ENCODE measurements at places on chromosomes 5 and 9.

DNA sequence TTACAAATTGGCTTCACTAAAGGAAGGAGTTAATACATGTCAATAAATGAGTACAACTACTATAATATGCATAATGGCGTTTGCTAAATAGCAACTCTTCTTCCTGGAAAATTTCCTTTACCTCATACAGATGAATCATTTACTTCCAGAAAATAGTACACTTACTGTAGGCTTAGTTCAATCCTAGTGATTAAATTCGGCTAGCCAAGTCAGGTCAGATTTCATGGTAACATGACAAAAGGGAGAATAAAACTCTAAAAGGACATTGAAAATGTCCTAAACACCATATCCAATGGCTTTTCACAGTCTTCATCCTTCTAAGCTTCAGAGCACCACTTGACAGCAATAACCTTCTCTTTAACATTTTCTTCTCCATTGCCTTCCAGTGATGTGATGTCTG, 42.1 kb upstream of the ZFAND5 start:
- DNase-seq, result no peak

DNA sequence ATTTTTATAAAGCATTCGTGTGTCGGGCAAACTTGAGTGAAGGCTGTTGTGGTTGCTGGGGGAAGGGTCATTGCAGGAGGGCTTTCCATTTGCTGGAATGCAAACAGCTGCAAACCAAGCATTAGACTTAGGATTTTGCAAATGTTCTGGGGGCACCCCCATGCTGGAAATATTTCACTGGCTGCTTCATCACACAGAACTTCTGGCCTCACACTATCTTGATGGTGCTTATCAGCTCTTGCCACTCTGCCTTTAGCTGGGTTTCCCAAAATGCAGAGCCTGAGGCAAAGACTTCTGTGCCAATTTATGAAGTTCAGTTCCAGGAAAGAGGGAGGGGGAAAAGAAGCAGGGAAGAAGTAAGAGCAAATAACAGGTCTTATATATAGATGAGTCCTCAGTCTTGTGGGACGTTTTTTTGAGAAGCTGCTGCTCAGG, 8.6 kb upstream of the COL15A1 start:
- DNase-seq, result no peak

DNA sequence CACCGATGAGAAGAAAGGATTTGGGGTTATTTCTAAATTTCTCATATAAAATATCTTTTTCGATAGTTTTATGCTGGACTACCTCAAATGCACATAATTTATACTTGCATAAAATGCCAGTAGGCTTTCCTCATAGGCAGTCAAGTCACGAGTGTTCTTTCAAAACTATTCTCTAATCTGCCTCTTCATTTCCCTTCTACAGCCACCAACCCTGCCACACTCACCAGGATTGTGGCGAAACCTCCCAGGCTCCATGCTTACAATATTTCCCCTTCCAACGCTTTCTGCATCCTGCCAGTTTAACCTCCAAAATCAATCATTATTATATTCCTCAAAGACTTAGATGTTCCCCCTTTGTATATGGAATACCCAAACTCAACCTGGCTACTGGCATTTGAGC, 65.4 kb downstream of the FRMD3 start:
- no peak for DNase-seq

GRCh38 chr5:9381464-9381863, 164.4 kb downstream of the SEMA5A start:
- DNase-seq, result no peak

DNA sequence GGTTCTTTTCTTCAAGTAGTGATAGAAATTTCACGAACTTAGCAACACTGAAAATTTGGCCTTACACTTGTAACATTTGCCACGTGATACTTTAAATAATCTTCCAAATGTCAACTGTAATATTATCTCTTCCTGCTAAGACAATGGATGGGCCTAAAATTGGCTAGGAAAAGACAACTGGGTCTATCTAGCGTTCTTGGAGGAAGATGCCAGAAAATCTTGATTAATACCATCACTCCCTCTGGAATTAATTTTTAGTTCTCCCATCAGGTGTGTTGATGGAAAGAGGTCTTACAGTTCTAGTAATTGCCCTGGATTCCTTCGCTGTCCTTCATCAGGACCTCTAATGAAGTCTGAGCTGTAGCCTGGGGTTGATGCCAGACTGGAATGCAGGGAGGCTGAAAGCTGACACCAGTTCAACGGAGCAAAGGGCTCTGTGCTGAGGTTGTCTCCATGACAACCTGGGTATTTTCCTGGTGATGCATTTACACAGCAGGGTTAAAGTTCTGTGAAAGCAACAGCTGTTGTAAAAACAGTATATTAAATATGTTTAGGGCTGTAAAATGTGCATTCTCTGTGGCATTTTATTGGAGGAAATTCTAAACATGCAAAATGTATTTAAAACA, 92.3 kb downstream of the GAS1 start:
- DNase-seq, result no peak

DNA sequence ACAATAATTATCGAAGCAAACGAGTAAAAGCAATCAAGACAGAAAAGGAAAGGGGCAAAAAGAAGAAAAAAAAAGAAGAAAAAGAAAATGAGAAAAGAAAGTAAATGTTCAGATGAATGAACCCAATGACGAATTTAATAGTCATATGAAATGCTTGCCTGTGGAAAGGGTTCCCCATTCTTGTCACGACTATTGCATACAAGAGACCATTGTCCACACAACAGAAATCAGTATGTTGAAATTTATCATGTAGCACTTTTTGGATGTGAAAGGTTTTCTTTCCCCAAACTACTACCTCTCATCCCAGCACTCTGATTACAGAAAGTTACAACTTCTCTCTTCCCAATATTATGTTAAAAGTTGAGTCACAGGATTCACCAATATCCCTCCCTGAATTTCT, 162.4 kb downstream of the ZDHHC21 start:
- no peak for DNase-seq

DNA sequence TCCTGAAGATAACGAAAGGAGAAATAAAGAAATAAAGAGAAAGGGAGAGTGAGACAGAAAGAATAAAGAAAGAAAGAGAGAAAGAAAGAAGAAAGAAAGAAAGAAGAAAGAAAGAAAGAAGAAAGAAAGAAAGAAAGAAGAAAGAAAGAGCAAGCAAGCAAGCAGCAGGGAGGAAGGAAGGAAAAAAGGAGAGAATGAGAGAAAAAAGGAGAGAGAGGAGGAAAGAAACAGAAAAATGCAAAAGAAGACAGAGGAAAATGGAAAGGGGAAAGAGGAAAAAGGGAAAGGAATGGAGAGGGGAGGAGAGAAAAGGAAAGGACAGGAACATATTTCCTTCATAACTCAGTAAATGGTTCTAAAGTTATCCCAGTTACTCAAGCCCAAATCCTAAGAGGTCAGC, 978.8 kb upstream of the CDH9 start:
- no peak for DNase-seq

DNA sequence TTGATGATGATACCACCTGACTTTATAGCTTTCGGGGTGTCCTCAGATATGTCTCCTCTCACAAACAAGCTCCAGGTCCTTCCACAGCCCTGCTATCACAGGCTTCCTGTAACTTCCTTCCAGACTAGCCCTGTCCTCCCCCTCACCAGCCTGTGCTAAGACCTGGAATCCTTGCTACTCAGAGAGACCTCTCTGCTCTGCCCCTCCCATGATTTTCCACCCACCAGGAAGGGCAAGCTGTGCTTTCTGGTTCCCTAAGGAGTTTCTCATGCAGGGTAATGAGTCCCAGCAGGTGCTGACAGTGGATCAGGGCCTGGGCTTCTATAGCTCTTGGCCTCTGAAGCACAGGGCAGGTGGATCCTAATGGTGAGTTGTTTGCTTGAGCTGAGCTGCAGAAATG, 86.9 kb downstream of the AOPEP start:
- no peak for DNase-seq

GRCh38 chr5:14977058-14977685, 105.6 kb upstream of the ANKH start:
- DNase-seq, result no peak

- DNase-seq, result no peak
Measured at GRCh38 chr5:138972230-138972629, 97.1 kb upstream of the LRRTM2 start.

GRCh38 chr9:128160603-128160987, 530 bp downstream of the BBLN start:
- peak; percentile 80 for DNase-seq

GRCh38 chr9:105070176-105070575, 142.2 kb upstream of the ABCA1 start:
- DNase-seq, result no peak

DNA sequence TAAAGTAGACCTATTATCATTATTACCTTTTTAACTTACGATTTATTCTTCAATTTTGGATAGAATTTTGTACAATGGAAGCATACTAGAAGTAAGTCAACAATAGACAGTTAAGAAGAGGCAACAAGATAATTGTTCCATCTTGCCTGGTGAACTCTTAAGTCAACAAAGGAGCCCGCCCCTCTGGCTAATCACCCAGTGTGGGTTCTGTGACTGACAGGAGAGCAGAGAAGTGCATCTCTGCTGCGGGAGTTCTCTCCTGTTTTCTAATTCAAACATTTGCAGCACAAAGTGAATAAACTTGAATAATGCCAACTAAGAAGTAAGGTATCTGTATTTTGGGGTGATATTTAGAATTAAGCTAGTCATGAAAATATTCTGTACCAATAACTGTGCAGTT, 6.7 kb upstream of the ISL1 start:
- no peak for DNase-seq

DNA sequence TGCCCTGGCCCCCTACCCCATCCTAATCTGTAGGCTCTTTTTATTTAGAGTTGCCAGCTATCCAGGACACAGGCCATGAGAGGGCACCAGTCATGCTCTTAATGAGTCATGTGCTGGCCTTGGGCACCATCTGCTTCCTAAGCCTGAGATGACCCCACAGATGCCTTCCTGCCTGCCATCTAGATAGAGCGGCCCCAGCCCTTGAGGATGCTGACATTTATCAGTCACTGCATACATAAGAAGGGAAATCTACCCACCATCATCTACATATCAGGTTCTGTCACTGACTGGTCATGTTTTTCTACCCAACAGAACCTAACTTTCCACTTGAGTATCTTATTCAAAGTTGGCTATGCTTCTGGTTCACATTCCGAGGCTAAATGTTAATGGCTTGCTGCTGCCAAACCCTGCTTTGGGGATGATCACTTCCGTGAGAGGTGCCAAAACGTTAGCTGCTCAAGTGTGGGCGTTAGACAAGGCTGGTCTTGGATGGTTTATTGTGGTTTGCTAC, 49.9 kb upstream of the TTC23L start:
- DNase-seq, result no peak

GRCh38 chr9:93059011-93059714, 662 bp downstream of the SUSD3 start:
- no peak for DNase-seq

DNA sequence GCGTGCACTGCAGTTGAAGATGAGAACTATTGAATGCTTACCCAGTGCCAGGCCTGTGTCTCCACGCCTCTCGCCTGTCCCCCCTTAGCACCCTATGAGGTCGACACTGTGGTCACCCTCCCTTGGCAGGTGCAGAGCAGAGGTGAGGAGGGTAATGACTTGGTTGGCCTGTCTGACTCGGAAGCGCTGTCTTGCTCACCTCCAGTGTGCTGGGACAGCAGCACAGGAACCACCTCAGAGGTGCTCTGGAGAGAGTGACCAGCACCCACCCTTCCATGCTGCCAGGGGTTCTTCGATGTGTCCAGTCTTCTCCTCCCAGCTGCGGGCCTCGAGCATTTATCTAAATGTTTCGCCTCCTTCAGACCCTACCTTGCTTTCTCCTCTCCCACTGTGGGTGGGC, 178.3 kb upstream of the IRX2 start:
- no peak for DNase-seq

GRCh38 chr5:89735082-89735481, 674.5 kb downstream of the CETN3 start:
- DNase-seq, result no peak

DNA sequence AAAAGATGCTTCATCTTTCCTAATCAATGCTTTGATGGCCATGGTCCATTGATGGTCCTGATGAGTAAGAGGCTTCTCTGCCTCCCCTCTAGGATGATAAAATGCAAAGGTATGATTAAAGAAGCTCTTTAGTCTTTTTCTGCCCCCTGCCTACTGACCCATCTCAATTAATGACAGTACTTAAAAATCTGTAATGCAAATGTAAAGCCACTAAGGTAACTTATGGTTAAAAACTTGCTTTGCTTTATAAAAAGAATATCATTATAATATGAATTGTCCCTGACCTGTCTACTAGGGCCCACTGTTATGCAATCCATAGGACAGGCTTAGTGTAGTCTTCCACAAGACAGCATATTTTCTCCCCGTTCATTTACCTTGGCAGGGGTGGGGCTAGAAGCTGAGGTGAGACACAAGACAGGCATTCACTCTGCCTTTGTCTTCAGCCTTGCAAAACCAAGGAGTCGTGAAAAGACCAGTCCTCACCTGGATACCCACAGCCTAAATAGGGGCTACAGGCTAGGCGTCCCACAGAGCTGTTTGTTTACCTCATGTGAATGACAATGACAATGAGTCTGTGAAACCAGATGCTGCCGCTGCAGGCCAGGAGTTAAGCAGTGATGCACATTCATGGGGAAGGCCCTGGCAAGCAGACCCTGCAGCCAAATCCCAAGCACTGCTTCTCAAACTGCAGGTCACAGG, 60.4 kb downstream of the BNC2 start:
- no peak for DNase-seq

- DNase-seq, result no peak
Measured at GRCh38 chr5:51389288-51389576, 6.0 kb downstream of the ISL1 start.

GRCh38 chr5:176536132-176536901, 885 bp downstream of the RNF44 start:
- peak; percentile 86 for DNase-seq

DNA sequence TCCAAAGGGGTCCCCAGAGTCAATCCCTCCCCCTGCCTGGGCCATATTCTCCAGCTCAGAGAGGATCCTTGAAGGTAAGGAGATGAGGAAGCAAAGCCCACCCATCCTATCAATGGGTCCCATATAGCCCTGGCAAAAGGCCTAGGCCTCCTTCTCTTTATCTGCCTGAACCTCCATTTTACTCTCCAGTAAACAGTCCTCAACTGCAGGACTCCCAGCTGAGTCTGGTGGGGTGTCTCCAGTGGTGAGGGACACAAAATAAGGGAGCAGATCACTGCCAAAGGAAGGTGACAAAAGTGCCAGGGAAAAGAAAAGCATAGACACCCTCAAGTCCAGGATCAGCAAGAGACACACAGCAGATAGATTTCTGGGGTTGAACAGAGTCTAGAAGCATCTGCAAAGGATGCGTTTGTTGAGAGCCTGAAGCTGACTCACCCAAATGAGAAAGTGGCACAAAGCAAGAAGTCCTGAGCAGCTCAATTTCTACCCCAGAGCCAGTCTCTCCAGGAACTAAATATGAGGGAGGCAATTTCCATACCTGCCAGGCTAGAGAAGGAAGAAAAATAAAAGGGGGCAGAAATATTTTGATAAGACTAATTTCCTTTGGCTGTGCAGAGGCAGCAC, 2.7 kb upstream of the EBF1 start:
- DNase-seq, result no peak

DNA sequence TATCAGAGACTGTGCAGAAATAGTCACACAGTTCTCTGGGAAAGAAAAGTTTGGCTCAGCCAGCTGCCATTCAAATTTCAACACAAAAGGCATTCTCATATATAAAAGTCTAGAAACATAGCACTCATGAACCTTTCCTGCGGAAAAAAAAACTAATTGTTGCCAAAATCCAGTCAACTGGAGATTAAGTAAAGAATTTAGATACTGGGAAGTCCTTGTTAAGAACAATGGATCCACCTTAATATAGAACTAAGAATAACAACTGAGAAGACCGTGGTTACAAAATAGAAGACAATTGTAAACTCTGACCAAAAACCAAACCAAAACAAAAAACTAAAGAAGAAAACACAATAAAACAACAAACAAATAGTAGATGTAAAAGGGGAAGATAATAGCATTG, 238.8 kb upstream of the PCSK5 start:
- no peak for DNase-seq

- DNase-seq, result no peak
Measured at GRCh38 chr5:7078901-7079300, 317.0 kb upstream of the ADCY2 start.

Measured in activated CD8-positive, alpha-beta memory T cell treated with anti-CD3 and anti-CD28 coated beads, Interleukin-2, amount 50 U/mL, for 48 hours (primary cell).